ENCODE measurements at places on chromosomes 3 and 15.

DNA sequence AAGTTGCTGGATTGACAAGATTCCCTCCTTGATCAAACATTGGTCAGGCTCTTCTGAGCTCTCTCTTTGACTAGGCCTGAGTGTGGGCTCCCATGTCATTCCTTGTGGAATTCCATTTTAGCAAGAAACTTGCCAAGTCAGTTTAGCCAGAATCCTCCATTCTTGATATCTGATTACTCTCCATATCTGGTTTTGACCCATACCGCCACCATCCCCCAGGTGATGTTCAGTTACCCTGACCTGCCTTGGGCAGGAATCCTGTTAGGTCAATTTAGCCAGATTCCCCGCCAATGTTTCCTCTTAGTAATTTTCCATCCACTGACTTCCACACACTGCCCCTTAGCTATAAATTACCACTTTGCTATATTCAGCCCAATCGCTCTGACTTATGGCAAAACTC lies 1.0 kb upstream of the PCCB start:
- DNase-seq: no peak

DNA sequence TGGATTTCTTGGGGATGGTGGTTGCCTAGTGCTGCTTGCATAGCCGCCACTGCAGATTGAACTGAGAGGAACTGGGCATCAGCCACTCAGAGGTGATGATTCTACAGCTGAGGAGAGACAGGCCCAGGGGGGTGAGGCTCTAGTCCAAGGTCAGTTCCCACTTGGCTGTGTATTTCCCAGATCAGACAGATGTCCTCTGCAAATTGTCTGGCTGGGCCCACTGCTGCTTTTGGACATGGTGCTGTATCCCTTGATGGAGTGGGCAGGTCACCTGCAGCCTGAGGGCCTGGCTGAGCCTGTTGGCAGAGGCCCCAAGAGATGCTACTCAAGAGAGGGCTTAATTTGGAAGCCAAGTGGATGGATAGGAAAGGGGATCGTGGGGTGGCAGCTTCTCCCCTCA lies 124.5 kb upstream of the CTDSPL start:
- no peak for DNase-seq

DNA sequence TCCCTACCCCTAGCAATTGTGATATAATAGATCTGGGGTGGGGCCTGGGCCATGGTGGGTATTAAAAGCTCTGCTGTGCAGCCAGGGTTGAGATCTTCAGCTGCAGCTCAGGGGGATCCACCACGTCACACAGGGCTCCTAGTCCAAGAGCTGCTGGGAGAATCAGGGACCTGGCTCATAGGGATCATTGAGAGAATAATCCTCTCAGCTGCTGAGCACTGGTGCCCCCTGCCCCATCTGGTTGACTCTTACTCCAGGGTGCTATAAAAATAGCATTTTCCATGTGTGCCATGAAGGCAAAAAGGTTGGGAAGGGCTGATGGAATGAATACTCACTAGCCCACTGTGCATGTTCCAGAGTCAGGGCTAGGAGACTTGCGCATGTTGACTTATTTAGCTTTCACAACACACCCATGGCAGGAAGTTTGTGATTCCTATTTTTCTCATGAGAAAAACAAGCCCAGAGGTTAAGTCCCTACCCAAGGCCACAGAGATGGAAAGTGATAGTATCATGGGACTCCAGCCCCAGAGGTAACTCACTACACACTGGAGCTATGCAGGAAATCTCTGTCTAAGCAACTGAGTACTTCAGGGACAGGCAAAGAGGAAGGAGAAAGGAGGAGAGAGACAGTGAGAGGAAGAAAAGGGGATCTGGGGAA lies 94.6 kb upstream of the HERC1 start:
- DNase-seq: no peak

- DNase-seq: no peak
These were observed 45.3 kb upstream of the SLCO2A1 start for GRCh38 chr3:134074790-134075567.

DNA sequence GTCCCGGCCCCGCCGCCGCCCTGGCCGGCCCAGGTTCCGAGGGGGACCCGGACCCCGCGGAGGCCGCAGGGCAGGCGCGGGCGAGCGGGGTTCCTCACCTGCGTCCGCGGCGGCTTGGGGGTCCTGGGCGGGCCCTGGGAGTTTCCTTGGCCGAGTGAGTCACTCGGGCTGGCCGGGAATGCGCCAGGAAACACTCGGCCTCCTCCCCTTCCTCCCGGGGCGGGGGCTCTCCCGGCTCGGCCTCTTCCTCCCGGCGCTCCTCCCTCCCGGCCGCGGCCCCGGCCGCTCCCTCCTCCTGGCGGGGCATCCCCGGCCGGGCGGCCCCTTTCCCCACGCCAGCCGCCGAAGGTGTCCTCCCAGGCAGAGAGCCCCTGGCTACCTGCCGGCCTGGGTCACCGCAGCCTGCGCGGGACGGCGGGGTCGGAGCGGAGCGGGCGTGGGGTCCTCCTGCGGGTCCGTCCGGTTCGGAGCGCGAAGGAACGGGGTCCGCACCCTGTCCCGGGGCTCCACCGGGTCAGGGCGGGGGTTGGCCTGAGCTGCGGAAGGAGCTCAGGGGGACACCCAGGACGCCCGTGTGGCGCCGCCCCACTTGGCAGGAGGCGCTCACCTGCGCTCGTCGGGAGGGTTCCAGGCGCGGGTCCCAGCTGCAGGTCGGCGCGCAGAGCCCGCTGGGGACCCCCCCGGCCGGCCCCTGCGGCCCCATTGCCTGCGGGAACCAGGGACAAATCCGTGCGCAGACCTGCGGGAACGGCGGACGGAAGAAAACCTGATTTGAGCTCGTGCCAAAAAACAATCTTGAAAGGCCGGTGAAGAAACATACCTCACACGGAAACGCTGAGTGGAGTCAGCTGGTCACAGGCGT lies at the start of gene CYFIP1:
CYFIP1 (minus strand) TSS at position 180 of the 862 bp plus-strand sequence. CDS start 33,083 bp downstream, outside the sequence.
- DNase-seq: peak; percentile 20

DNA sequence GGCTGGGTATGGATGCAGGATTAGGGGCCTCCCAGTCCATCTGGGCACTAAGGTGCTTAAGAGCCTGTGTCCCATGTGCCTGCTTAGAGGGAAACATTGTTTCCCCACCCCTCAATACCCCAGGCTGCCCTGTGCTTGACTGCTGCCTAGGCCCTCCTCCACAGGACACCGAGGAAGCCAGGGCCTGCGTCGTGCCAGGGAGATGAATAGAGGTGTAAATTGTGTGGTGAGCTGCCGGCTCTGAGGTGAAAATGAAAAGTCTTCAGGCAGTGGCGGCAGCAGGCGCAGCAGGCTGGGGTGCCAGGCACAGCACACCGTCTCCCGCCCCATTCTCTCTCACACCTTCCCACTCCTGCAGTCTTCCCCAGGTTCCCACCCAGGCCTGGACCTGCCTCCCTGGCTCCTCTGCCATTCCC lies 13.9 kb upstream of the GRM2 start:
- no peak for DNase-seq

DNA sequence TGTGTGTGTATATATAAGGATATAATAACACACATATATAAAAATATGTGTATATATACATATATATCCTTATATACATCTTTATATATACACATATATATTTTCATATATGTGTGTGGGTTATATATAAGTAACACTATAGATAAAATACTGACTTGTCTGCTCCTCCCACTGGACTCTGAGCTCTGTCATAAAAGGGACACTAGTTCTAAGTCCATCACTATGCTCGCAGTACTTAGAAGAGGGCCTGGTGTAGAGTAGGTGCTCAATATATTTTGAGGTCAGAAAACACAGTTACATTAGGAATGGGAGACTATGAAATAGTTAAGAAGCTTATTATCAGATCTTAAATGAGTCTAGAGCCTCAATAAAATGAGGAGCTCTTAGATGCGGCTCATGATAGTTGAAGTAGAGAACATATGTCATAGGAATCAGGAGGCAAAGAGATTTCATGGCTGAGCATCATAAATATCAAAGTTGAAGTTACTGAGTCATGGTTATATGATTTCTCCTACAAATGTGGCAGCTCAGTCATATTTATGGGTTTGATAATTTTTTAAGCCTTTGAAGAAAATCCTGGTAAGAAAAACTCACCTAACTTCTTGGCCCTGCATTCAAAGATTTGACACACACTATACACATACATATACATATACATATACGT lies 371.2 kb upstream of the THBS1 start:
- DNase-seq: no peak

- DNase-seq: no peak
These were observed 88.6 kb upstream of the RASGRF1 start for GRCh38 chr15:79179108-79179561.

GRCh38 chr3:45387171-45387570 lies 1.2 kb upstream of the LARS2 start:
- no peak for DNase-seq

DNA sequence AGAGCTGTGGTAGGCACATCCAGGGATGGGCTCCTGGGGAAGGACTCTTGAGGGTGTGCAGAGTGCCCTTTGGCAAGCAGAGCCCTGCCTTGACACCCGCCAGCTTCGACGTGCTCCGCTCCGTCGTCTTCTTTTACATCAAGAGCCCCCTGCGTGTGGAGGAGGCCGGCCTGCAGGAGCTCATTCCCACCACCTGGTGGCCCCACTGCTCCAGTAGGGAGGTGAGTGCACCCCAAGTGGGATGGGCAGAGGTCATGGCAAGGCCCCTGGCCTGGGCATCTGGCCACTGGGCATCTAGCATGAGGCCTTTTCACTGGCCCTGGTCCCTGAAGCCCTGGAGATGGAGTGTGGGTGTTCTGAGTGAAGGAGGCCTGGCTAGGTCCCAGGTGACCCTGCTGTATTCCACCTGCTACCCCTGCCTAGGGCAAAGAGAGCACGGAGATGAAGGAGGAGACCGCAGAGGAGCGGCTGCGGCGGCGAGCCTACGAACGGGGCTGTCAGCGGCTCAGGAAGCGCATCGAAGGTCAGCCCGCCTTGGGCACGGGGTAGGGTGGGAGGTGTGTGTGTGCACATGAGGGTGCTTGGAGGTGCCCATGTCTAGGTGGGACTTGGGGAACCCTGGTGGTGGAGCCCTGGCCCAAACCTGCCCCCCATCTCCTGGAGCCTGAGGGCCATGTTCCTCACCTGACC lies 12.2 kb downstream of the RNF123 start:
- DNase-seq: no peak

DNA sequence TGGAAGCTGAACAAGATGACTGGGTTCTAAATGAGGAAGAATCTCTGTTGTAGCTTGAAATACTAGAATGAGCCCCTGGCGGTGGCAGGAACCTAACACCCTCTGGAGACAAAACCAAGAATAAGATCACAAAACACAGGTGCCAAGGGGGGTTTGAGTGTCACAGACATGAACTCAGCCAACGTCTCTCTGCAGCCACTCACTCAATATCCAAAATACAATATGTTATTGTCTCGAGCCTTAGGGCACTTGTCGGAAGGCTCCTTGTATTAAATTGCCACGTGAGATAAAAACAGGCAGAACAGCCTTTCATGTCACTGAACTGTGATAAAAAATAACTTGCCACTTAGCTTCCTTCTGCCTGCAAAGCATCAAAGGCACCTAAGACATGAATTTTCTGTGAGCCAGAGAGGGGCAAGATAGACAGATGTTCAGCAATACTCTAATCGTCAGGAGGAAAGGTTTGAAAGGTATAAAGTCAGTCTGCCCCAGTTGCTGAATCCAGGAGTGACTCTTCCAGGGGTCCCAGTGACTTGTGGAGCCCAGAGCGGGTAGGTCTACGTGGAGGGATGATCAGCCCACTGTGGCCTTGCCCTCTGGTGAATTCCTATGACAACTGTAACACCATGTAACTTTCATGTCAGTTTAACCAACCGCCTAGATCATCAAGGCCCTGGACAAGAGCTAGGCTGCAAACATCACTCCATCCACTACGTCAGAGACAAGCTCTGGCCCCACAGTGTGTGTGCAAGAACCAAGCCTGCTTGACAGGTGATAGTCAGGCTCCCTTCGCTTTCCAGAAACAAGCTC lies 165.2 kb downstream of the OSBPL10 start:
- DNase-seq: no peak

GRCh38 chr15:74240002-74240568 lies 4.0 kb downstream of the CCDC33 start:
- DNase-seq: no peak

- DNase-seq: no peak
These were observed 109.2 kb upstream of the TPM1 start for GRCh38 chr15:62933386-62933785.

DNA sequence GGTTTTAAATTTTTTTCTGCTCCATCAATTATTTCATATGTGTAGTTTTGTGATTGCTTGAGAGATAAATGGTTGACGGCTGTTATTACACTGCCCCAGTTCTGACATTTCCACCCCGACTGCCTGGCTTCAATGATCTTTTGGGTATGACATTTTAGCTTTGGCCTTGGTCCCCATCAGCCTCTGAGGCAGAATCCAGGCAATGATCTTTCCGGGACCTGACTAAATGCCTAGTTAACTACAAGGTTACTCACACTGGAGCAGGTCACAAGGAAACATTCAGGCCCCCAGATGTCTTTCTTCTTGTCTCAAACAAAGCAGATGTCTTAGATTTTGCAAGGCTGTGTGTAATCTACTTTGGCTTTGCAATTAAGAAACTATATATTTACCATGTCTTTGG lies 61.1 kb upstream of the TMCO5A start:
- no peak for DNase-seq

- no peak for DNase-seq
These were observed 2.4 kb downstream of the PFKFB4 start for GRCh38 chr3:48553886-48554845.

DNA sequence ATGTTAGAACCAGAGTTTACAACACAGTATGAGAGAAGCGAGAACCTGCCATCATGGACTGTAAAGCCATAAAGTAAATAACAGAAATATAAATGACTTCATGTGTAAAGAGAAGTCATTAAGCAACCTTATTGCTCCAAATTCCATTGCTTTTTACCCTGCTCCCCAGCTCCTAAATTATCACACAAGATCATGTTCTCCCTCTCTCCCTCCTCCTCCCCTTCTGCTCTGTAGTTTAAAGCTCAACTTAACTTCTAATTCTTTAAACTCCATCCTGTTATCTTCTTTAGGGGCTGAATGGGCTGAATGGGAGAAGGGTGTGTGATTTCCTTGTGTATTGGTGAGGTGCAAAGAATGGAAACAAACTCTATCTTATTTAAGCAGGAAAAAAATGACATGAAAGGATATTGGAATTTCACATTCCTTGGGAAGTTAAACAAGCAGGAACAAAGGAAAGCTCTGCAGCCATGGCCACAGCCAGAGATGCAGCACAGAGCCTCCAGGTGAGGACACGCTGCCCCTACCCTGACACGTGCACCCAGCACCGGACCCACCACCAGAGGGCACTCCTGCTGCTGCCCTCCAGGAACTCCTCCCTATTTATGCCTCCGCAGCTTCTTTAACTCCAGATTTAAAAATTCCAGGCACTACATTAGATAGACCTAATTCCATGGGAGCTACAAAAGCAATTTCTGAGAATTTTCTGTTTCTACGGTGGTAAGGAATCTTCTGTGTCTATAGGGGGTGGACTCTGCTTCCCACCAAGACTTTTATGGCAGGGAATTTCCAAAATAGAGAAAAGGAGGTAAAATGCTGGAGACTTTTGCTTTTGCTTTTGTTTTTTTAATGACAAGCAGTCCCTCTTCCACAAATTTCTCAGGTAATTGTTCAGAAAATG lies 76.9 kb upstream of the ABI3BP start:
- peak; percentile 70 for DNase-seq

GRCh38 chr15:68062946-68063465 lies 8.9 kb downstream of the PIAS1 start:
- DNase-seq: no peak

GRCh38 chr3:128009952-128010846 lies 42.0 kb upstream of the SEC61A1 start:
- DNase-seq: no peak
